HTR-8/SVneo (cell line): ENCODE measurements at places on chromosomes 7 and 10.

DNA sequence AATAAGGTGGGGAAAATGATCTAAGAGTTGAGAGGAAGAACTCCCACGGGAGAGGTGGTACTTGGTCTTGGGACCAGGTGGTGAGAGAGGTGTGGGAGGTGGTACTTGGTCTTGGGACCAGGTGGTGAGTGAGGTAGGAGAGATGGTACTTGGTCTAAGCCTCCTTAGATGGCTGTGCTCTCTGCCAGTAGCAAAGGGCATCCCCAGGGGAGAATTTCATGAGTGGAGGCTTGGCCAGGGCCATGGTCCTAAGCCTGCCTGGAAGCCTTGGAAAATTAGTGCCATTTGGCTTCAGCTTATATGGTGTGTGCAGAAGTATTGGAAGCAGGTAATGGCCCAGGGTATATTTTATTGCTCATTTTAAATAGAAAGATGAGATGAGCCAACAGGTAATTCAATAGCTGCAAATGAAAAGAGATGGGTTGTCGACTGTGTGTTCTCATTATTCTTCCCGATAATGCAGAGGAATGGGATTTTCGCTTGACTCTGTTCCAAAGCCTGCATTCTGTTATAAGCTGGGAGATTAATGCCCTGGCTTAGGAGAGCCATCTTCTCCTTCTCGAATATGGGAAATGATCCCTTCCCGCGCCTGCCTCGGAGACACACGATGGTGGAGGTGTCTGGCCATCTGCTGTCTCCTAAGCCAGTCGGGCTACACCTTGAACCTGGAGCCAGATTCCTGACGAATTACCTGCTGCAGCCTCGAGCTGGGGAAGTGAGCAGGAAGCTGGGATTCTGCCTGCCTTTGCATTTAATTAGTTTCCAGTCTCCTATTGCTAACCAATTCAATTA is 287.8 kb downstream of the GALNT17 start:
- DNase-seq, result no peak

GRCh38 chr10:89591111-89591795 is 53.8 kb downstream of the PANK1 start:
- no peak for DNase-seq

GRCh38 chr7:47310020-47310419 is 271.9 kb downstream of the TNS3 start:
- DNase-seq, result no peak

DNA sequence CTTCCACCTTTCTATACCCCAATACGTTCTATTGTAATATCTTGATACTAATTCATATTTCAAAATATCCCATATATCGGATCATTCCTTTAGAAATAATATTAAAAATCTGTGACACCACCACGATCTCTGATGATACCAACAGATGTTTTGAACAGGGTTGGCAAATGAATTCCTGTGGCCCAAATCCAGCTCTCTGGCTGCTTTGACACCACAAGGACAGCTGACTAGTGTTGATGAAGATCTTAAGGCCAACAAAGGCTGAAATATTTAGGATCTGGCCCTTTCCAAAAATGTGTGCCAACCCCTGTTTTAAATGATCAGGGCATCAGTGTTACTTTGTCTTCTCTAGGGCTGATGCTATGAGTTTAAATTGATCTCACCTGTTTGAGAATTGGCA is 380.7 kb upstream of the PFKP start:
- no peak for DNase-seq

- no peak for DNase-seq
These were observed 211.1 kb downstream of the ZNF365 start for GRCh38 chr10:62585211-62585775.

- no peak for DNase-seq
These were observed 123.5 kb downstream of the C10orf105 start for GRCh38 chr10:71596127-71596526.

DNA sequence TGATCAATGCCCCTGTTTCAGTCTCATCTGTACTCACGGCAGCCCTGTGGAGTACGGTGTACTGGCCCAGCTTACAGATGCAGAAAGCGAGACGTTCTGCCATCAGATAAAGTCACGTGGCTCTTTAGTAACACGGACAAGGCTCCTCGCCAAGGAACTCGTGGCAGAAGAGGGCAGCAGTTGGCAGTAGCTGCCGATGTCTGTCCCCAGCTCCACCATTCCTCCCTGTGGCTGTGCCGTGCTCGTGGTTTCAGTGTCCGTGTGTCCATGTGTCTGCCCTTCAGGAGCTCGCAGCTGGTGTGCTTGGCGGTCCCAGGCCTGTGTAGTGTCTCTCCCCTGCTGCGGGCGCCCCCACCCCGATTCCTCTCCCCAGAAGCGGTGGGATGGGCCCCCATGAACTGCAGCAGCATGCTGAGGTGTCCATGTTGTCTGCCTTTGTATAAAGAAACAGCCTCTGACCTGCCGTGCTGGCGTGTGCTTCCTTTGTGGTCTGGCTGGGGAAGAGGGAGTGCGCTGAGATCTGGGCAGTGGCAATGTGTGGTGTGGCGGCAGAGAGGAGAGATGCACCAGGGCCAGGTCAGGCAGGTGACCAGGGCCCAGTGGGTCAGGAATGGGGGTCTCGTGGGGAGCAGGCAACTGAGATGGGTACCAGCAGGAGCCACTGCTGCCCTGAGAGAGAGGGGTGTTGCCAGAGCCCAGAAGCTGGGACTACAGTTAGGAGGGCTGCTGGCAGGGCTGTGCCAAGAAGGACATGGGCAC is 9.8 kb downstream of the RHBDD2 start:
- no peak for DNase-seq

- DNase-seq, result no peak
These were observed 662.7 kb upstream of the POT1 start for GRCh38 chr7:125592331-125592730.

GRCh38 chr7:98555403-98555802 is 61.7 kb upstream of the NPTX2 start:
- DNase-seq, result peak; percentile 24

- no peak for DNase-seq
These were observed 173.8 kb upstream of the PLXNA4 start for GRCh38 chr7:132750096-132750495.

DNA sequence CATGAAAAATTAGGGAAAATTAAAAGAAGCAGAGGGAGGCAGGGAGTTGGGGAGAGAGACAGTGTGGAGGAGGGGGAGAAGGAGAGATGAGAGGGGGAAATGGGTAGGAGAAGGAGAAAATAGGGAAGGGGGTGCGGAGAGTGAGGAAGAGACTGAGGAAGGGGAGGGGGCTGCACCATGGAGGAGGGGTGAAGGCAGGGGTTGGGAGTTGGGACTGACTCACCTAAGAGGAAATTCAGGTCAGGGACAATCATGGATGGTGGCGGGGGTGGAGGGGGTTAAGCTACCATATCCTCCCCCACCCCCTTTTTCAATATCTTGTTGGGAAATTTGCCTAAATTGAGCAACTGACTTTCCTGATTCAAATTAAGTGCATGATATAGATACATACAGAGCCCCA is 8.0 kb downstream of the GRK5 start:
- no peak for DNase-seq

DNA sequence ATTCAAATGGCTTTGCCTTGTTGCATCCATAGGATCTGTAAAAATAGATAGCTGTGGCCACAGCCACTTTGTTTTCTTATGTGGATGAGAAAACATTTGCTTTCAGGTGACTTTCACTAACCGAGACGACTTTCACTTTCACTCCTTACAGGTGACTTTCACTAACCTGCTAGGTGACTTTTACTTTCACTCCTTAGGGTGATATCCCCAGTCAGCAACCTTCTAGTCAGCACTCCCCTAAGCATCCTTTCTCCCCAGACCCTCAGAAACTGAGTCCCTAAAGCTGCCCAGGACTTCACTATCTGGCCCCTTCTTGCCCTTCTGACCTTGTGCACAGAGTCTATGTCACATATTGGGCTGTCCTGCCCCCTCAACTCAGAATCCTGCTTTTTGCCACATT is 177.5 kb downstream of the RELN start:
- no peak for DNase-seq

- DNase-seq, result no peak
These were observed 13.4 kb downstream of the CUBN start for GRCh38 chr10:17116193-17116592.

GRCh38 chr10:22505911-22506685 is 160.8 kb downstream of the SPAG6 start:
- no peak for DNase-seq

- DNase-seq, result no peak
These were observed 33.9 kb upstream of the ORC5 start for GRCh38 chr7:104241538-104242209.

DNA sequence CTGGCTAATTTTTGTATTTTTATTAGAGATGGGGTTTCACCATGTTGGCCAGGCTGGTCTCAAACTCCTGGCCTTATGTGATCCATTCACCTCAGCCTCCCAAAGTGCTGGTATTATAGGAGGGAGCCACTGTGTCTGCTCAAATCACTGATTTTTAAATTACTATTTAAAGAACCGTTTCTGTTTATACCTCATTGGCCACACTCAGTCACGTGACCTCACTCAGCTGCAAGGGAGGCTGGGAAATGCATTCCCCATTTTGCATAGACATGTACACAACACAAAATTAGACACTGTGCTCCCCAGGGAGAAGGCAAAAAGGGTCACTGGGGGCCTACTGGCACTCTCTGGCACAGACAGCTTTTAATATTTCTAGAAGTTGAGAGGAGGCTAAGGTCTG is 13.6 kb upstream of the CALU start:
- no peak for DNase-seq

- peak; percentile 53 for DNase-seq
These were observed 990.3 kb downstream of the KCNMA1 start for GRCh38 chr10:76647301-76647700.

GRCh38 chr10:128059266-128059981 is 66.8 kb downstream of the MKI67 start:
- DNase-seq, result no peak

- no peak for DNase-seq
These were observed 39.5 kb downstream of the FAM53B start for GRCh38 chr10:124704428-124705380.

GRCh38 chr7:33590916-33591315 is 314.4 kb upstream of the BMPER start:
- no peak for DNase-seq

- DNase-seq, result no peak
These were observed 208.2 kb downstream of the SNX13 start for GRCh38 chr7:17732083-17732482.

DNA sequence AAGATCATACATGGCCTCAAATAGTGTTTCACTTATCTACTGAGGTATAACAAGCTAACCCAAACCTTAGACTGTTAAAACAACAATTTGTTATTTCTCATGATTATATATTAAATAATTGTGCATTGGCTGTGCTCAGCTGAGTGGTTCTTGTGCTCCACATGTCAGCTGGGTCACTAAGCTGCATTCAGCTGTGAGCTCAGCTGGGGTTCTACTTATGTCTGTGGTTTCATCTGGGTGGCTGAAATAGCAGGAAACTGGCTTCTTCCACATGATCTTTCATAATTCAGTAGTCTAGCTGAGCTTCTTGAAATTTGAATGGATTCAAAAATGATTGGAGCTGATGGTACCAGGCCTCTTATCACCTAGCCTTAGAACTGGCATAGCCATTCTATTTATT is 181.8 kb upstream of the CSTF2T start:
- no peak for DNase-seq

DNA sequence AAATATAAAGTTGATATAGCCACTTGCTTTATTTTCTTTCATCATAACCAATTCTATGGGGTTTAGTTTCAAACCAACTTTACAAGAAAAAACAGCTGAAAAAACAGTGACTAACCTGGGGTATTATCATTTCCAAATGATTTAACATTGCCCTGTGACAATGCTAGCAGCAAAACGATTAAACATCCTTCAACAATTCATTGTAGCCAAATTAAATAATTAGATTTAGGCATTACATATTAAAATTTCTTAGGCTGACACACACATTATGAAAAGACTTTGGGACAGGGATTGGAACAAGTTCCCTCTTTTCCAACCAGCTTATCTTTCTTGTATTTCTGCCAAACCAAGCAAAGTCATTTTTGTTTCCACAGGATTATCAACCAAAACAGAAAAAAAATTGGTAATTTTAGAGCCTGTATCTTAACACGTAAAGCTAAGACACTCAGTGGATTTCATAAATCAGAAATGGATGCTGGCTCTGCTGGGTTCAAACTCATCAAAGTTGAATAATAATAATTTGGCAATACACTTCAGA is 84.0 kb downstream of the SEMA3D start:
- no peak for DNase-seq

- no peak for DNase-seq
These were observed 8.0 kb downstream of the HGF start for GRCh38 chr7:81761821-81762220.

- no peak for DNase-seq
These were observed 24.0 kb upstream of the ACTR3B start for GRCh38 chr7:152735443-152736004.

- no peak for DNase-seq
These were observed 83.6 kb downstream of the PPP1R3C start for GRCh38 chr10:91549262-91549661.

GRCh38 chr7:155053002-155053401 is 17.1 kb upstream of the HTR5A start:
- no peak for DNase-seq

DNA sequence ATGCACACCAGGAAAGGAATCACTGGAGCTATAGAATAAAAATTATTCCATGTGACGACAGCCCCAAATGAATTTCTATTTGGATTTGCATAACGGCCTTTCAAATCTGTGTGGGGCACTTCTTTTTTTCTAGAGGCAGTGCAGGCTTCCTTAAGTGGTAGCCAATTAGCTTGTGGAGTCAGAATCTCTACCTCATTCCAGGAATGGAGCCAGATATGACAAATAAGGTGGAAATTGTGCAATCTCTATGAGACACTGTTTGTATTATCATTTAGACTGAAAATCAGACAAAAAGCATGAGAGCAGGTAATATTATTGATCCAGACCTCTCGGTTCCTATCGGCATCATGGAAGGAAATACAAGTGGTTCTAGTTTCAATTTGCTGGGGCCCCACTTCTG is 78.7 kb downstream of the BEND7 start:
- no peak for DNase-seq

- no peak for DNase-seq
These were observed 67.2 kb downstream of the ATAD1 start for GRCh38 chr10:87750817-87751216.

DNA sequence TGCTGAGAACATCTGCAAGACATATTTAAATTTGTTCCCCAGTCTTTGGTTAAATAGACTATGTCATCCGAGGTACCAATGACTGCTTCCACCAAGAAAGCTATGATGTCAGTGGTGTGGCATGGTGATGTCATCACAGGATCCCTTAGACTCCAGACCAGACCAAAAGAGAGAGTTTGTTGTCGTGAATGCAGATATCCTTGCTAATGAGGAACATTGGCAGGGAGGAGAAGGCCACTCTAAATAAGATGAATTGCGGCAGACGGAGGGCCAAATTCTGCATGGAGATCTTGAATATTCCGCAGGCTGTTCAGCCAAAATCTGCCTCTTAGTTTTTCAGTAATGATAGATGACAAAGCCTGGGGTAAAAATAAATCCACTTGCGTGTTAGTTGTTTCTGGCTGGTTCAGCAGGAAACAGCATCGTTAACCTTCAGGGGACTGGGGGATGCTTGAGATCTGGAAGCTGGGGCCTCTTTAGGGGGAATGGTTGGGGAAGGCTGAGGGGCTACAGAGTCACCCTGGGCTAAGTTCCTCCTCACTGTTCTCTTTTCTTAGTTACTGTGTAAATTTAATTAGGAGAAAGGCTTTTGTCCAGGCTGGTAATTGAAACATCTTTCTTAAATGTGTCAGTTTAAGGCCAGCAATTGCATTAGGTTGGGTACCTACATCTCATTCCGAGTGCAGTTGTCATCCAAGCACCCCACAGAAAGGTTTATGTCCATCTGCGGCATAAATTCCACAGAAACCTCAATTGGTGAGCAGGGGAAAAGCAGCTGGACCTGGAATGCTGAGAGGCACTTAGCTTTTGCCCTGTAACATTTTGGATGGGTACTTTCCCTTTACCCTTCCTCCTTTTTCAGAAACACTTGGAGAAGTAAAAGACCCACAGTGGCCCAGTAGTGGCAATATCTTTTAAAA is 11.6 kb upstream of the CAMK1D start:
- no peak for DNase-seq
